SW480 (cell line): ENCODE measurements at places on chromosomes 11 and 22.

GRCh38 chr11:58928691-58929090 is 10.6 kb upstream of the GLYATL1 start:
- DNase-seq = no peak

- DNase-seq = no peak
Measured at GRCh38 chr11:75465701-75466531, 32.9 kb upstream of the KLHL35 start.

DNA sequence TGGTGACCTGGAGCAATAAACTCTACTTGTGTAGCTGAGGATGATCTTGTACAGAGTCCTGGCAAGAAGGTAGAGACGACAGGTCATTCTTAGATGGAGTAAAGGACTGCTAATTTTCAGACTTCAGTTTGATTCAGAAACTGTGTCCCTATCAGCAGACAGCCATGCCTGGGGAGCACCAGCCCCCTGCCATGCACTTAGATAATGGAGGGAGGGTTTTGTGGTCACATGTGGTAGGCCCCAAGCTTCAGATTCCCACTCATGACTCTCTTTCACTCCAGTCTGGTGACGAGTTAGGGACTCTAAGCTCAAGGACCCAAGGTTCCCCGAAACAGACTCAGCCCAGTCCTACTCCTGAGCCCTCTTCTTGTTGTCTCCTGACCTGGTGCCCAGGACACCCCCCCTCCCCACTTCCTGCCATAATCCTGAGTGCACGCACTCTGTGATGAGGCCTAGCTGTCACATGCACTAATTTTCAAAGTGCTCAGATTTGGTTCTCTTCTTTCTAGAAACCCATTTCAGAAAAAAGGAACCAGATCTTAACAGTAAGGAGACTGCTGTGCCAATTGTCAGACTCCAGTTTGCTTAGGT is 10.2 kb upstream of the AMPD3 start:
- no peak for DNase-seq

DNA sequence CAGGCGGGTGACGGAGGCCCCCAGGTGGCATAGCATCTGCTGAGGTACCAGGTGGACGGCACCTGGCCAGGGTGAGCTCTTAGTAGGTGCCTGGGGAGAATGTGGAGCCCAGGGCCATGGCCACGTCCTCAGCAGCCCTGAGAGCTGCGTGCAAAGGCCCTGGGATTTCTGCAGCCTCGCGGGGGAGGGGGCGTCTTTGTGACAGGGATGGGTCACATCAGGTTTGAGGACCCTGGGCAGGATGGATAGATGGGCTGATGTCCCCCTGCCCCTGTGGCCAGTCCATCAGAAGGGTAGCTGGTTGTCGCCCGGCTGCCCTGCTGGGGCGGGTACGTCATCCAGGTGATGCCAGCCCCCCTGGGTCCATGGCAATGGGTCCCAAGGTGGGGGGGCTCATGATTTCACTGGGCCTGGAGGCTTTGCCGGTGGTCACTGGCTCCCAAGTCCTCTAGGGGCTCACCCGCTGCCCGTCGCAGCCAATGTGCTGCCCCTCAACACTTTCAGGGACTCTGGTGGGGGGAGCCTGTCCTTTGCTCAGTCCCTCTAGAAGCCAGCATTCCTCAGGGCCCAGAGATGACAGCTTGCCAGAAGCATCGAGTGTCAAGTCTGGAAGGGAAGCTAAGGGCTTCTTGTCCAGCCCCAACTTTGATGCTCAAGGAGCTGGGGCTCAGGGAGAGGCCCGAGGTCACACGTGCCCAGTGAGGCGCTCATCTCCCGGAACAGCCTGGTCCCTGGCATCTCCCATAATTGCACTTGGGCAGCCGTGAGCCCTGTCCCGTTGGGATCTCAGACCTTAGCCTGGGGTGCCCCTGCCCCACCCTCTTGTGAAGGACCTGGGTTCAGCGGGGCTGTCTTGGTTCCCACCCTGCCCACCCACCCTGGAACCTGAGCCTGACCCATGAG is 777 bp downstream of the TBX10 start:
- no peak for DNase-seq

DNA sequence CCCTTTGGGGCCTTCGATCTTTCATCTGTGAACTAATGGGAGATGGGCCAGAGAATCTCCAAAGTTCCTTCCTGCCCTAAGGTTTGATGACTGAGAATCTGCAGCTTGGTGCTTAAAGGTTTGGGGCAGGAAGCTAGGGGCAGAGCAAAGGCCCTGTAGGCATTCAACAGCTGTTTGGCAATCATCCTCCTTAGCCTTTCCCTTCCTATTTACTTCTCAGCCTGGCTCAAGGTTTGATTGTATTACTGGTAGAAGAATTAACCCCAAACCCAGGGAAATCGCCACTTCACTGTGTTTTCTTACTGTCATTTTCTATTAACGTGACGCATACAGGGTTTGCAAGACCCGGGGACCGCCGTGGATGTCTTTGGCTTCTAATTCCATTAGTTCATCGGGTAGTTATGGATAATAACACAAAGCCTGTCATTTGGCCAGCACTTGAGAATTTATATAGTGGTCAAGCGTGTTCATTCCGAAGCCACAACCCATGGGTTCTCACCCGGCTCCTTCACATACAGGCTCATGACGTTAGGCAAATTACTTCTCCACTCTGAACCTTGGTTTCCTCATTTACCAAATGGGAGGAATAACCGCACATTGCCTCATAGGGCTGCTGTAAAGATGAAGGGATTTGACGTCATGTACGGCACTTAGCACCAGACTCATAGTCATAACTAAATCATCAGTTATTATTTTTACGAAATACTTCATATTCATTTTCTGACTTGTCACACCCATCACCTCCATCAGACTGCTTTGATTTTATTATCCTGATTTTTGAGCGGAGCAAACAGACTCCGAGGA is 158.1 kb downstream of the FBXO7 start:
- no peak for DNase-seq

DNA sequence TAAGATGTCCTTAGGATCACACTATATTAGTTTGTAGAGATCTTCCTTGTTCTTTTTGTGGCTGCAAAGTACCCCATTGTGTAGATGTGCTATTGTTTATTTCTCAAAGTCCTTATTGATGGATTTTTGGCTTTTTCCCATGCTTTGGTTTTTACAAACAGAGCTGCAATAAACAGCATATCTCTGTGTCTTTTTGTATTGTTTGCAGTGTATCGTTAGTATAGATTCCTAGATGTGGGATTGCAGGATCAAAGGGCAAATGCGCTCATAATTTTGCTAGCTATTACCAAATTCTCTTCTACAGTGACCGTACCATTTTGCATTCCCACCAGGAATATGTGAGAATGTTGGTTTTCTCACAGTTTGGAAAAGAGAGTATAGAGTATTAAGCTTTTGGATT is 27.5 kb upstream of the FTH1 start:
- DNase-seq = no peak

GRCh38 chr11:69874178-69874983 is 55.2 kb upstream of the FGF3 start:
- DNase-seq = no peak

DNA sequence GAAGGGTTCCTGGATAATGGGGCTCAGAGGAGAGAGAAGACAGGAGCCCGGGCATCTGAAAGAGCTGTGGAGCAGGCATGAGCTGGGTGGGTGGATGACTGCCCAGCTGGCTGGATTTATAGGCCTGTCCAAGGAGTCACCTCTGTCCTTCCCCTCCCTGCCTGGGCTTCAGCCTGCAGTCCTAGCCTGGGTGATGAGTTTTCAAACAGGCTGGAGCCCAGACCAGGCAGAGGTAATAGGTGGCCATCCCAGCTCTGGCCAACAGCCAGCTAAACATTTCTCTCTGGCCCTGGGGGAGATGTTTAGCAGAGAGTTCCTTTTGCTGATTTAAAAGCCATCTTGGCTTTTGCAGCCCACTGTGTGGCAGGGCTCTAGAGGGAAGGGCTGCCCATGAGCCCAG is 5.4 kb downstream of the C11orf96 start:
- no peak for DNase-seq

- no peak for DNase-seq
Measured at GRCh38 chr22:46812788-46813187, 50.3 kb downstream of the TBC1D22A start.
